Iris pigment epithelial cell (primary cell): ENCODE measurements at places on chromosomes 6 and 20.

GRCh38 chr20:22567944-22568871, 16.2 kb downstream of the FOXA2 start:
- DNase-seq, result no peak

DNA sequence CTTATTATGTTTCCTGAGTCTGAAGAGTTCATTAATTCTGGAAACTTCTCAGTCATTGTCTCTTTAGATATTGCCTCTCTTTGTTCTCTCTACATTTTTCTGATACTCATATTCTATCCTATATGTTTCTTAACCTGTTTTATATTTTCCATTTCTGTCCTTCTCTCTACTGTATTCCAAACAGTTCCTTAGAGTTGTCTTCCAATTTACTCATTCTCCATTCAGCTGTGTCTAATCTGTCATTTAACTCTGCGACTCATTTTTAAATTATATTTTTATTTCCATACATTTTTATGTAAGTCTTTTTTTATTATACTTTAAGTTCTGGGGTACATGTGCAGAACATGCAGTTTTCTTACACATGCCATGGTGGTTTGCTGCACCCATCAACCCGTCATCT, 251.8 kb downstream of the NRN1 start:
- DNase-seq, result no peak

GRCh38 chr20:39029364-39029763, 67.2 kb downstream of the DHX35 start:
- no peak for DNase-seq

DNA sequence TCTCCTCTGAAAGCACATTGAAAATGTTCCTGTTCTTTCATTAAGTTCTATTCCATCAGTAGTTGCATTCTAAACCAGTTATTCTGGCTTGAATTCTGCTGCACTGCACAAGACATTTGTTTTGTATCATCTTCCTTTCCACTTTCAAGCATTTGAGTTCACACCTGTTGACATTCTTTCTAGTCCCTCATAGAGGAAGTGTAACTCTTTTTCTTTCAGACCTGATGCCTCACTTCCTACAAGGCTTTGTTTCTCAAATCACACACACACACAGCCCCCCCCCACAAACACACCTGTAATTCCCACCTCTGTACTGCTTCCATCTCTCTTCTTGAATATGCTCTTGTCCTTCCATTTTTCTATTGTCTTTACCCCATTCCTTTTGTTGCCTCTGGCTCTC, 50.9 kb downstream of the CCN2 start:
- no peak for DNase-seq

- peak; percentile 62 for DNase-seq
Measured at GRCh38 chr6:71496018-71496721, 207.6 kb downstream of the OGFRL1 start.

GRCh38 chr6:137443901-137444300, 50.3 kb downstream of the OLIG3 start:
- DNase-seq, result no peak

DNA sequence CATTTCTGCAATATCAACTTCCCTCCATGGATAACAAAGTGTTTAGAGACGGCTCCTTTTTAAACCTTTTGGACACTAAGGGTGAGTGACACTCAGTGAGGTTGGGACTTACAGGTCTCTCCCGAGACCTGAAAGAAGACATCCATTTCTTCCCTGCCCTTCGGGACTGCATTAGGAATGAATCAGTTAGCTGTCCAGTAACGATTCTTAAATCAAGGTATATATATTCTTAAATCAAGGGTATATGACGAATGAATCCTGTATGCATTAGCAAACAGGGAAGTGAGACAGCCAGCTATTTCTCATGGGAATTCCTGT, 52.9 kb downstream of the EDN1 start:
- DNase-seq, result no peak

- DNase-seq, result no peak
Measured at GRCh38 chr6:166930354-166930891, 25.9 kb downstream of the RNASET2 start.
